T-helper 22 cell (primary cell): ENCODE measurements at places on chromosomes 11 and 22.

DNA sequence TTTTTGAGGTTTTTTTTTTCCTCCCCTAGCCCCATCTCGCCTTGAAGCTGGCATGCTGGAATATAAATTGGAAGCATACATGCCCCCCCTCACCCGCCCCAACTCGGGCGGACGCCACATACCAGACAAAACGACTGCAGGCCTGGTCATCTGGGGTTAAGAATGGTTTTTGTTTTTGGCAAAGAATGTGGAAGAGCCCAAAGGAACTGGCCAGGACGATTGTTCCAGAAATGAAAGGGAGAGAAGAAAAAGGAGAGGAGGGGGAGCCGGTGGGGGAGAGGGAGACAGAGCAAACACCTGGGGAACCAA is 25.0 kb downstream of the MN1 start:
- no peak for DNase-seq

GRCh38 chr11:130088919-130089673 is 19.4 kb downstream of the APLP2 start:
- no peak for DNase-seq

GRCh38 chr11:70532731-70533130 is 134.4 kb downstream of the CTTN start:
- DNase-seq = no peak

DNA sequence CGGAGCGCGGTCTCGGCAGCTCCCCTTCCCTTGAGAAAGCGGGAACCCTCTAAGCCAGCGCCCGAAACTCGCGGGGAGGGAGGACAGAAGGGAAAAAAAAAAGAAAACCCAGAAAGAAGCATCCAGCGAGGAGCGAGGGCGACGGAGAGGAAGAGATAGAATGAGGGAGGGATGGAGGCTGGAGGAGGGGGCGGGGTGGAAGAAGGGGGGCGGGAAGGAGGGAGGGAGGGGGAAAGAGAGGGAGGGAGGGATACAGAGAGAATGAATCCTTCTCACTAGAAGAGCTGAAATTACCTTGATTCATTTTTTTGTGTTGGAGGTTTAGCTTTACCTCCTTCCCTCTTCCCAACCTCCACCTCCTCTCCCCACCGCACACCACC is 19.3 kb upstream of the BDNF start:
- DNase-seq = no peak

DNA sequence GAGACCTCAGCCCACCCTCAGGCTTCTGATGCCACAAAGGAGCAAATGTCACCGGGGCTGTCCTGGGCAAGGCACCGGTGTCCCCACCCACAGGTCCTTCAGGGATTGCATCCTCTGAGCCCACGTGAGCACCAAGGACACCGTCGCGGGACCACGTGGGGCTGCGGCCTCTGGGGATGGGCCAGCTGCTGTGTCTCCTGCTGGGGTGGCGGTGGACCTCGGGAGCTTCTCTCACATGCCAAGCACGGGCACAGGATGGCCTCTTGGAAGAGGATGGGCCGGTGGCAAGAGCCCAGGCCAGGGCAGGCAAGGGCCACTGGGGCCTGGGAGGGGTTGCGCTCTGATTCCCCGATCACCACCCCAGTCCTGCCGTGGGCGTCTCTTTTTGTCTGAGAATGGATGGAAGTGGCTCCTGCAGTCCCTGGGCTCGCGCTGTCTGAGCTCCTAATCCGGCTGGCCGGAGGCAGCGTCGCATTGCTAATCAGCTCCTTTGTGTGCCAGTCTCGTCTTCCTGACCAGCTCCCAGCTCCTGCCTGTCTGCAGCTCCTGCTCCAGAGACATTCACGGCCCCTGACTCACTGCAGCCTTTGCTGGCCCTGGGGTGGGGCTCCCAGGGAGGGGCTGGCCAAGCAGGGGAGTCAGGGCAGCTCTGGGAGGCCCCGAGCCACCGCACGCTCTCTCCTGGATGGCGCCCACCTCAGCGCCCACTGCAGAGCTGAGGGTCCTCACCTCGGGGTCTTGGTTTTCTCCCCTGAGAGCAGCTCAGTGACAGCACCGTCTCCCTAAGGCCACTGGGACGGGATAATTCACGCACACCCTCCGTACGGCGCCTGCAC is 146.7 kb downstream of the CTTN start:
- no peak for DNase-seq

DNA sequence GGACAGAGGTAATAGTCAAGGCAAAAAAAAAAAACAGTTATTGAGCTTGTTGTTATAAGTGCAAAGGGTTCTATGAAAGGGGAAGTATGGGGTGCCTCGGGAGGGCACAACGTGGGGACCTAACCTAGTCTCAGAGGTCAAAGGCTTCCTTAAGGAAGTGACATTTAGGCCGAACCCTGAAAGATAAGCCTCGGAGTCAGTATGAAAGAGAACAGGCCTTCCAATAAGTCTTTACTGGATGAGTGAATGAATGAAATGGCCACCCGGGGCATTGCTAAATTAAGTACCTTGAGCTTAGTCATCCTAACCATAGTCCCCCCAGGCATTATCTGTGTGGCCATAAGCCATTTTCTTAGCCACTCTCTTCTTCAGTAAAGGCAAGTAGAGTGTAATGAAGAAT is 19.7 kb downstream of the FLI1 start:
- DNase-seq = no peak

DNA sequence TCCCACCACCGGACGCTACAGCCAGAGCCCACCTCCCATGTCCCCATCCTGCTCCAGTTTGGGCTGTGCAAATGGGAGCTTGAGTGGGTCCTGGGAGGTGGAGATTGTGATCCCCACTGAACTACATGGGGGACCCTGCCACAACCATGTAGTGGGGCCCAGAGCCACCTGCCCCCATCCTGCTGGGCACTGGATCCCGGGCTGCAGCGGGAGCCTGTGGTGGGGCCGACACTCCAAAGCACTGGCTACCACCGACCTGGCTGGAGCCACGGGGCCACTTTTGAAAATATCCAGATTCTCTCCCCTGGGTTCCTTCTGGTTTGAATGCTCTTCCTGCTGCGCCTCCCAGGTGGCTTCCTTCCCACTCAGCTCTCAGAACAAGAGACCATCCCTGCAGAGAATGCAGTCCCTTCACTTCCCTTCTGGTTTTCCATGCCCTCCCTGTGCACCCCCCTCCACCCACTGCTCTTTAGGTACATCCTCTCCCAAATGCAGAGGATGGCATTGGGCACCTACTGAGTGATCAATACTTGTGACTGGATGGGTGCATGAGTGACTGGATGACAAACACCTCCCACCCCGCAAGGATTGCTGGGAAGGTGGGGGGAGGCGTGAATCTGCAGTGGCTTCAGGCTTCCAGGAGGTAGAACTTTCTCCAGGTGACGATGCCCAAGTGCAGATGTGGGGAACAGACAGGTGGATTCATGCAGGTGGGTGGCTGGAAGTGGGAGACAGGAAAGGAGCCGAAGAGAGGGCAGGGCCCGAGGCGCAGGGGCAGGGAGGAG is 846 bp upstream of the UNC93B1 start:
- DNase-seq = no peak

DNA sequence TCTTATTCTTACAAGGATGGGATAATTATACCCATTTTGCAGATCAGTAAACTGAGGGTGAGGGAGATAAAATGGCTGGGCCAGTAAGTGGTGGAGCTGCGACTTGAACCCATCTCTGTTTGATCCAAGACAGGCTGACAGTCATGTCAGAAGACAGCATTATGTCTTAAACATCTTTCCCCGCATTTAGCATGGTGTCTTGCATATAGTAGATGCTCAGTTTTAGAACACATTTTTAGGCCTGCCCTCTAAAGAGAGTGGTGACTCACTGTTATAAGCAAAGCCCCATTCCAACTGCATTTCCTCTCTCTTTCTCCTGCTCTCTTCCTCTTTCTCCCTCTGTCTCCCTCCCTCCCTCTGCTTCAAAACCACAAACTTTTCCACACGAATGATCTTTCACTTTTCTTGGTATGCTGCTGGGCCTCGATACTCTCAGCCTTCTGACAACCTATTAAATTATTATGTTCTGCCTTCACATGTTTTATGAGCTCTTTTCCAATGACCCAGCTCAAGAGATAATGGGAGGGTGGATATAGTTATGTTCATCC is 25.2 kb downstream of the CWC15 start:
- DNase-seq = no peak

DNA sequence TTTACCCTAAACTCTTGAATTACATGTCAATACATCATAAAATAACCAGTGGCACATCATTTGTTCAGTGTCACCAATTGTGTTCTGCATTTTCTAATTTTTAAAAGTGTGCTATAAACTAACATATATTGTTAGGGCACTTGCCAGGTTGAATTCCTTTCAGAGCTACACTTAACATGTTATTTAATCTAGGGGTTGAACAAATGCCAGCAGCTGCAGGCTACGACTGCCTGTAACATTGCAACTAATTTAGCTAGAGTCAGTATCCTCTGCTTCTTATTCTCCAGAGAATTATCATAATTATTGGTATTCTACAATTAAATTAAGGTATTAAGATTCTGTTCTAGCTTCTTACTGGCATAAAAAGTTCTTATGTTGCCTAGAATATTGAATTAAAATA is 46.4 kb upstream of the ARHGAP42 start:
- no peak for DNase-seq

DNA sequence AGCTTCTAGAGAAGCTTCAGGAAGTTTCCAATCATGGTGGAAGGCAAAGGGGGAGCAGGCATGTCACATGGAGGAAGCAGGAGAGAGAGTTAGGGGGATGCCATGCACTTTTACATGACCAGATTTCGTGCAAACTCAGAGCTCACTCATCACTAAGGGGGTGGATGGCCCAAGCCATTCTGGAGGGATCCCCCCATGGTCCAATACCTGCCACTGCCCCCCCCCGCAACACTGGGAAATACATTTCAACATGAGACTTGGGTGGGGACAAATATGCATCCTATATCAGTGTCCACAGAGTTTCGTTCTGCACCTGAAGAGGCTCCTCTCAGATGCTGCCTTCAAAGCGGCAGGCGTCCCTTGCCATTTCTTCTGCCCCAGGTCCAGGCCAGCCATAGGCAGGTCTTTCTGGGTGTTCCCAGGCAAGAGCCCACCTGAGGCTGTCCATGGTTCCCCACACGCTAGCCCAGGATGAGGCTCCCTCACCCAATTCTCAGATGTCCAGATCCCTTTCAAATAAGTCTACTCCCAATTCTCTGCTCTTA is 1344.3 kb downstream of the TBC1D22A start:
- no peak for DNase-seq

GRCh38 chr22:30695351-30695851 is 727 bp downstream of the OSBP2 start:
- no peak for DNase-seq

DNA sequence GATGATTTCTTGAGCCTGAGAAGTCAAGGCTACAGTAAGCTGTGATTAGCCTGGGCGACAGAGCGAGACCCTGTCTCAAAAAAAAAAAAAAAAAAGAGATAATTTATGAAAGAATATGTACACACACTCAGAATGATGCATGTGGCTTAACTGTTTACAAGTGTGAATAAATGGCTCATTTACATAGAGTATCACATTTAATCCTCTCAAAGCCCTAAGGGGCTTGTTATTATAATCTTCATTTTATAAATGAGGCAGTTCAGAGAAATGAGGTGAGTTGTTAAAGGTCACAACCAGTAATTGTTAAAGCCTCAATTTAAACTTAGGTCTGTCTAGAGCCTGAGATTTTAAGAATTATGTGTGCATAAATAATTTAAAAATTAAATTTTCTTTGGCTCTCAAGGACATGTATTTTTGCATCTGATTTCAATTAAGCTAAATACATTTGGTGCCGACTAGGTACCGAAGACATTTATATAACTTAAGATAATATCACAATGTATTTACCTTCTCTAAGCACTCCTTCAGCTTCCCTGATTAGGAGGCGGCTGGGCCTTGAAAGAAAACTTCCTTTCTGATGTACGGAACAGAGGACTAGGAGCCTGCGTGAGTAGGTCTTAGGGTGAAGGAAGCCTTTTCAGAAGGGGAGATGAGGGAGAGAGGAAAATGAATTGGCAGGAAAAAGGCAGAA is 28.5 kb upstream of the DDX6 start:
- DNase-seq = no peak

DNA sequence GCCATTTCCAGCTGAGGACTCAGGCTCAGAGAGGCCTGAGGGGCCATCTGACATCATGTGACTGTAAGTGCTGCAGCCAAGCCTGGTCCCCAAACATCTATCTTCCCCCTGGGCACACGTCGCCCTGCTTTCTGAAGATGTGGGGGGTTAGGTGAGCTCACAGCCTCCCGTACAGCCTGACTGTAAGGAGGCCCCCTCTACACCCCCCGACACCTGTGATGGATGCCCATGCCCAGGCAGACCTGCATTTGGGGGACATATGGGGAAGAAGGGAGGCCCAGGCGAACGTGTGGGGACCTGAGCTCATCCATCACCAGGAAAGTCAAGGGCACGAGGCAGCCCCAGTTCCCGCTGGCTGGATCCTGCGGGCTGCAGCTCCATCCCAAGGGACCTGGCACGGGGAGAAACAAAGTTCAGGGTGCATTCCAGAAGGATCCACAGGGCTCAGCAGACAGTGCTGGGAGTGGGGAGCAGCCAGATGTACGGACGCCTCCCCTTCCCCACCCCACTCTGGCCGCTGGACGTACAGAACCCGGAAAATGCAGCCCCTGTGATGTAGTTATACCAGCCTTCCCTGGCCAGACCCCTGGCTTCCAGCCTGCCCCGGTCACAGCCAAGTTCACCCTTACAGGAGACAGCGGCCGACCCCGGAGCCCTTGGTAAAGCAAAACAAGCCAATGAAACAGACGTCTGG is 1431.4 kb downstream of the BRD1 start:
- no peak for DNase-seq

- DNase-seq = no peak
Measured at GRCh38 chr11:130227373-130227772, 67.8 kb downstream of the ST14 start.

GRCh38 chr11:107844041-107844440 is 14.5 kb downstream of the SLC35F2 start:
- no peak for DNase-seq

- no peak for DNase-seq
Measured at GRCh38 chr22:23613193-23613972, 18.7 kb downstream of the DRICH1 start.

GRCh38 chr11:78667461-78667860 is 92.8 kb upstream of the NARS2 start:
- no peak for DNase-seq

DNA sequence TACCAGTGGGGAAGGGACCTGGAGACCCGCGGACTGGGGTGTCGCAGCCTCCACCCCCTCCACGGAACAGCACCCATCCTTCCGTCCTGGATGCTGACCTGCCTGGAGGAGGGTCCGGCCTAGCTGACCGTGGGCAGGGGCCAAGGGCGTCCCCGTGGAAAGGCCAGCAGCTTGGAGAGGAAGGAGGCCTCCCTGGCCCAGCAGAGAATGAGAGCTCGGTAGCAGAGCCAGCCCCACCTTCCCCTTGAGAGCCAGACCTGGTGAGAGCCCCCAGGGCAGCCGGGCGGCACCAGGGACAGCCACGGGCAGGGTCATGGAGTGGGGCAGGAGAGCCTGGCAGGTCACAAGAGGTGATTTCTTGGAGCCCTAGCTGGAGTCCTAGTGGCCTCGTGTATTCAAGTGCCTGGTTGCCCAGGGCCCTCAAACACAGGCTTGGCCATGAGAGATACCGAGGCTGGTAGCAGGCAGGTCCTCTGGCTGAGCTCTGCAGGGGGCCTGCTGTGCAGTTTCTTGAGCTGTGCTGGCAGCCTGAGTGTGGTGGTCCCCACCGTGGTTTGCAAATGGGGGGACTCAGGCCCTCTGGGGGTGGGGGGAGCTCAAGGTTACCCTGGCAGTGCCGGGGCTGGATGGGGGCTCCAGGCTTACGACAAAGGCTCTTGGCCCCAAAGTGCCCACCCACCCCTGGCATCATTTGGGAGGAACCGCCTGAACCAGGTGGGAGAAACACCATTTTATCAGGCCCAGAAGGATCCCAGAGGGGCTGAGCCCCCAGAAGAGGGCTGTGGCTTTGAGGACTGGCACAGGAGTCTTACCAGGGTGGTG is 7.6 kb downstream of the TSPAN32 start:
- no peak for DNase-seq
